ENCODE measurements at places on chromosomes 16 and 17.

DNA sequence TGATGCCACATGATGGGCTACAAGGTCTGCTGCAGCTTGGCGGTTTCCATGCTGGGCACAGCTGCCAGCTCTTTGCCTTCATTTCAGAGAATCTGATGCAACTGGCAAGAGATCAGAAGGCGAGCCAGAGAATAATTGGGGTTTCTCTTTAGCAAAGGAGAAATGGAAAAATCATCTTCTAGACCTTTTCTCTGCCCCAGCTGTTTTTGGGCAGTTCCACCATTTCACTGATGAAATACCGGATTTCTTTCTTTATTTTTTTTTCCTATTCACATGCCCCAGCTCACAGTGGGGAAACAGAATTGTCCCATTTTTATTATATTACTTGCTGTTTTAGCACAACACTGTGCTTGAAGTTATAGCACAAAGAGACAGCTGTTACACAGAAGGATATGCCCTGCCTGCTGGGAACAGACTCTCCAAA, 439.3 kb upstream of the GOT2 start:
- no peak for DNase-seq
- H3K4me1 ChIP-seq = no peaks in the 10 kb centered on the region
- no peak overlapping the region for H3K27ac ChIP-seq
- H3K27me3 ChIP-seq = no peaks in the 10 kb centered on the region

- no peaks in the 10 kb centered on the region for H3K4me1 ChIP-seq
- DNase-seq = no peak
- no peaks in the 10 kb centered on the region for H3K36me3 ChIP-seq
- H3K27me3 ChIP-seq = no peaks in the 10 kb centered on the region
Observed at GRCh38 chr17:6546069-6546718, 10.2 kb downstream of the PITPNM3 start.

- no peaks in the 10 kb centered on the region for H3K27me3 ChIP-seq
- H3K36me3 ChIP-seq = no peaks in the 10 kb centered on the region
- peak overlapping the region; percentile 1 for H3K4me3 ChIP-seq
Observed at GRCh38 chr17:81735264-81736102, 23.4 kb downstream of the SLC25A10 start.

GRCh38 chr17:13476720-13477119, 125.0 kb downstream of the HS3ST3A1 start:
- H3K4me1 ChIP-seq = no peaks in the 10 kb centered on the region
- no peaks in the 10 kb centered on the region for H3K27me3 ChIP-seq
- no peaks in the 10 kb centered on the region for H3K36me3 ChIP-seq
- H3K27ac ChIP-seq = no peak overlapping the region
- DNase-seq = no peak

GRCh38 chr17:13484020-13484419, 117.7 kb downstream of the HS3ST3A1 start:
- no peak overlapping the region for H3K27ac ChIP-seq
- no peak overlapping the region for H3K4me3 ChIP-seq
- H3K36me3 ChIP-seq = no peaks in the 10 kb centered on the region

DNA sequence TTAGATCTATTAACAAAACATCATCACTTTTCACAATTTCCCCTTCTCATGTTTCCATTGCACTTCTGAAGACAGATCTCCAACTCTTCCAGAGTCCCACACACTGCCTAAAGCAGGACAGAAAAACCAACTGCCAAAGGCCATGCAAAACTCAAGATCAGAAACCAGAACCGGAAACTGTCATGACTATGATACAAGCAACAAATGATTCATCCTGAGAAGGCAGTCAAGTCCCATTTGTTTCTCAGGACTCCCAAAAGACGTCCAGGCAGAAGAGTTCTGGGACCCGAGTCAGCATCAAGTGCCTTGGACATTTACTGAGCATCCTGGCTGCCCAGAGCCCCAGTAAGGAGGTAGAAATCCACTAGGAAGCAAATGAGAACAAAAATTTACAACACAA, 38.8 kb downstream of the ERN1 start:
- no peak overlapping the region for H3K27ac ChIP-seq
- no peaks in the 10 kb centered on the region for H3K36me3 ChIP-seq
- no peaks in the 10 kb centered on the region for H3K4me1 ChIP-seq
- no peak overlapping the region for H3K4me3 ChIP-seq
- H3K27me3 ChIP-seq = no peaks in the 10 kb centered on the region

DNA sequence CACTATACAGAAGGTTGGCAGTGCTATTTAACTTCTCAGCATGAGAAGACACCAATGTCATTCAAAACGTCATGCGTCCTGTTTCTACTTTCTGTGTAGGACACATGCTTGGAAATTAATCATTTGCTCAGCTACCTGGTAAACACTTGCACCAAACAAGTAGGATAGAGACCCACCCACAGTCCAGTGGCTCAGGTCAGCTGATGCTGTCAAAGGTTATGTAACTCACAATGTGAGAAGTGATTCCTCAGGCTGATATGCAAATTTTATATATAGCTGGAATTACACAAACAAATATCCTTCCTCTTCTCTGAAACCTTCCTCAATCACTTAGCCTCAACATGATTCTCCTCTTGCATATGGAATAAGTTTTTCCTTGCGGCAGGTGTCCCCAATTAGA, 59.6 kb downstream of the ZZEF1 start:
- peaks cover 99% of the 10 kb centered on the region for H3K36me3 ChIP-seq
- no peaks in the 10 kb centered on the region for H3K4me1 ChIP-seq
- H3K4me3 ChIP-seq = no peak overlapping the region
- no peak overlapping the region for H3K27ac ChIP-seq

GRCh38 chr17:82754297-82755208, 2.7 kb downstream of the TBCD start:
- no peak overlapping the region for H3K27ac ChIP-seq
- DNase-seq = no peak
- H3K36me3 ChIP-seq = peaks cover 3% of the 10 kb centered on the region
- H3K27me3 ChIP-seq = no peaks in the 10 kb centered on the region
- H3K4me3 ChIP-seq = no peak overlapping the region

DNA sequence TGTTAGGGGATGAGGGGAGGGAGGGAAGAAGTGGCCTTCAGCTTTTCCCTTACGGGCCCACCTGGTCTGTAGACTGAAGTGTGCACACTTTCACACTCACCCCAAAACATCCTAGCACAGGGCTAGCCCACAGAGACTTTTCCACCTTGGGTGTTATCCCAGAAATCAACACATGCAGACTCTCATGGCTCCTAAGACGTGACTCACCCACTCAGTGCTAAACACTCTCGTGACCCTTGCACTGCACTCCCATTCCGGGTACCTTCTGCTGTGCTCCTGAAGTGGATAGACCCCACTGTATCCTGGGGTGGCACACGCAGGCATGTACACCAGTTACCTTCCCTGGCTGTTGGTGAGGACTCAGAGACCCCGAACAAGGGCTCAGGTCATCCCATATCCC, 23.0 kb upstream of the ABCC3 start:
- no peaks in the 10 kb centered on the region for H3K4me1 ChIP-seq
- H3K27ac ChIP-seq = no peak overlapping the region
- no peaks in the 10 kb centered on the region for H3K27me3 ChIP-seq
- DNase-seq = no peak
- H3K36me3 ChIP-seq = no peaks in the 10 kb centered on the region

DNA sequence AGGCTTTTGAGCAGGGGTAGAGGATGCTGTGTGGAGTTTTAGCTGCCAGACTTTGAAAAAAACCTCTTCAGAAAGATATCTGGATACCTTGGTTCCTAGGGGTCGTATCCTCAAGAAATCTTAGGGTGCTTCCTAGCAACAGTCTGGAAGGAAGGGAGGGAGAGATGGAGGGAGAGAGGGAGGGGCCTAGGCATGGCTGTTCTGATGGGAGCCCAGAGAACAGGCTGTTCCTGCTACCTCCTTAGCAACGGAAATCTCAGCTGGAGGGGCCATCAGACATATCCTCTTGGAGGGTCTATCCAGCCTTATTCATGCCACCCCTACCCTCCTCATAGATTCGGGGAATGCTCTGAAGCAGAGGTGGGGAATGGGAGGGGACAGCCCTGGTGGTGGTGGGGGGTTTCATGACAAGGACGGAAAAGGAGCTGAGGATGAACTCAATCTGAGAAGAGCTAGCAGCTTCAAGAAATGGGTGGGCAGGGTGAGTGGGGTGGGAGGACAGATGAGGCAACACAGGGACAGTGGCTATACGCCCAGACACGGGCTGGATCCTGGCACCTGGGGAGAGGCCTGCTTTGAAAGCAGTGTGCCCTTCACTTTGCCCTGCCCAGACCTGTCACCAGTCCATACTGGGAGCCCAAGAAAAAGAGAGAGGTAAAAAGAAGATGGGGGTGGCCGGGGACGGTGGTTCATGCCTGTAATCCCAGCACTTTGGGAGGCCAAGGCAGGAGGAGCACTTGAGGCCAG, 2.9 kb upstream of the THRA start:
- H3K36me3 ChIP-seq = no peaks in the 10 kb centered on the region
- H3K27me3 ChIP-seq = no peaks in the 10 kb centered on the region
- H3K27ac ChIP-seq = peak overlapping the region; percentile 79
- no peak overlapping the region for H3K4me3 ChIP-seq
- DNase-seq = no peak

- DNase-seq = peak; percentile 60
- H3K36me3 ChIP-seq = no peaks in the 10 kb centered on the region
- H3K4me1 ChIP-seq = no peaks in the 10 kb centered on the region
- no peak overlapping the region for H3K4me3 ChIP-seq
- no peaks in the 10 kb centered on the region for H3K27me3 ChIP-seq
- no peak overlapping the region for H3K27ac ChIP-seq
Observed at GRCh38 chr17:72421128-72422092, 300.6 kb downstream of the SOX9 start.

DNA sequence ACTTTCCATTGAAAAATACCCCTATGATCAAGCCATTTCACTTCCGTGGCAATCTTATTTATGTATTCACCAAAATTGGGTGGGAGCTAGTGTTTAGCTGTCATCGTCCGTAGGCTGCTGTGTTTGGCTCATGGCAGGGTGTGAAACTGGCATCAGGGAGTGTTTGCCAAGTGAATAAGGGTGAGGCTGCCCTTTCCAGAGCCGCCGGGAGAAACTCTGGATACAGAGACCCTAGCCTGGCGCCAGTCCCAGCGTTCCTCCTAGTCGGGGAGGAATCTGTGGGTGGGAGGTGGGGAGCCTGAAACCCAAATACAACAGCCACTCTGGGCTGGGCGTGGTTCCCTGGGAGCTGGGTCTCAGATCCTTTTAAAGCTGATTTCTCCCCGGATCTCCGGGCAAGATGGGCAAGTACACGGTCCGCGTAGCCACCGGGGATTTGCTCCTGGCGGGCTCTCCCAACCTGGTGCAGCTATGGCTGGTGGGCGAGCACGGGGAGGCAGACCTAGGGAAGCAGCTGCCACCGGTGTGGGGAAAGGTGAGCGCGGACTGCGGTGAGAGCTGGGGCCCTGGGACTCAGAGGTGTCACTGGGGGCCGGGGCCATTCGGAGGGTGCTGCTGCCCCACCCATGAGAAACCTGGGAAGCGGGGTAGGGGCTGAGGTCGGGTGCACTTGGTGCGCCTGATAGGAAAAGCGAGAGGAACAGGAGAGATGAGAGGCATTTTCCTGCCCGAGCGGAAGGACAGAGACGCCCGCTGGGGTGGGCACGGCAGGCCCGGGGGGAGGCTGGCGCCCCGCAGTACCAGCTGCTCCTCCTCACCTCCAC, 62.1 kb upstream of the TEKT1 start:
- no peak for DNase-seq
- H3K27me3 ChIP-seq = no peaks in the 10 kb centered on the region
- H3K4me3 ChIP-seq = no peak overlapping the region
- H3K4me1 ChIP-seq = peaks cover 12% of the 10 kb centered on the region
- H3K27ac ChIP-seq = no peak overlapping the region

DNA sequence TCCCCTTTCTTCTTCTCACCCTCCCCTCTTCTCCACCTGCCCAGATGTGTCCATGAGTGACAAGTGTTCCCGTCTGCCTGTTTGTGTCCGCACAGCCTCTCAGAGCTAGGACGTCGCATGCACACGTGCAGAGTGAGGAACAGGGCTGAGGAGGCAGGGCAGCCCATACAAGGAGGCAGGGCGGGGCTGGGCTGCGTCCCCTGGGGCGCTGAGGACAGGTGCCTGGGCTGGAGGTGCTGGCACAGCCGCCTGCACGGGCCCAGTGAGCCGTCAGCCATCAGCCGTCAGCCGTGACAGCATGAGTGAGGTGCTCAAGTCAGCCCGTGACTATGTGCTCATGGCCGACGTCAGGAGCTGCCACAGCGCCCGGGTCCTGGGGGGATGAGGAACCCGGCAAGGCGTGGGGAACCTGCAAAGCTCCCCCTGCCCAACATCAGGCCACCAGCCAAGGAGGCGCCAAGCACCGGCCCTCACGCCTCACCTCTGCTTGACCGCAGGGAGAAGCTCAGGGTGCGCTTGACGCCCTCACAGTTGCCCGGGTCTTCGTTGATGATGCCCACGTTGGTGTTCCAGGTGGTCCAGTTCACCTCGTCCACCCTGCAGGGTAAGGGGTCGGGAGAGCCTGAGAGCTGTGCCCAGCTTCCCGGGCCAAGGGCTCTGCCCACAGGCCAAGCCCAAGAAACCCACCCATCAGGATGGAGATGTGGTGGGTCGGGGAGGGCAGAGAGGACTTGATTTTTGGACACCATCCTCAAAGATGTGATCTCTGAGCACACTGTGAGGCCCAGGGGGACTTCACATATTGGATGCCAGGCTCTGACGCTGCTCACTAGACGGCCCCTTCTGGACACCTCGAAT, 13.7 kb upstream of the TRPV3 start:
- H3K4me3 ChIP-seq = no peak overlapping the region
- no peaks in the 10 kb centered on the region for H3K27me3 ChIP-seq
- H3K36me3 ChIP-seq = peaks cover 19% of the 10 kb centered on the region

GRCh38 chr17:60554377-60554788, 28.3 kb upstream of the APPBP2 start:
- no peaks in the 10 kb centered on the region for H3K36me3 ChIP-seq
- no peaks in the 10 kb centered on the region for H3K4me1 ChIP-seq
- DNase-seq = no peak
- H3K27me3 ChIP-seq = no peaks in the 10 kb centered on the region
- no peak overlapping the region for H3K27ac ChIP-seq
- no peak overlapping the region for H3K4me3 ChIP-seq

DNA sequence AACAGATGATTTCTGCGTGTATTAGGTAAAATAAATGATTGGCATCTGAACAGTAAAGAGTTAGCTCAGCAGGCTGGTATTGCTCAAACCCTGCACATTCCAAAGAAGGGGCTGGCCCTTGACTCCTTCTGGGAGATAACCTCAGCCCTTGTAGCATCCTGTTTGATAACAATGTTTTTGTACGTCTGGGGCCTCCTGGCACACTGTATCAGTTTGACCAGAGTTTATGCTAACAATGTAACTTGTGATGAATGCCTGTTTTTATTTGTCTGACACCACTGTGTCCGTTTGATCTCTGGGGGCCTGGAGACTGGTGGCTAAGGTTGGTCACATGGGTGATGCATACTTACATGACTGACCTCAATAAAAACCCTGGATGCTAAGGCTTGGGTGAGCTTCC, 43.8 kb upstream of the NDRG4 start:
- no peaks in the 10 kb centered on the region for H3K4me1 ChIP-seq
- H3K4me3 ChIP-seq = no peak overlapping the region
- no peaks in the 10 kb centered on the region for H3K36me3 ChIP-seq
- H3K27ac ChIP-seq = peak overlapping the region; percentile 0

- no peak overlapping the region for H3K4me3 ChIP-seq
- no peak for DNase-seq
- H3K27me3 ChIP-seq = no peaks in the 10 kb centered on the region
- H3K4me1 ChIP-seq = no peaks in the 10 kb centered on the region
- no peak overlapping the region for H3K27ac ChIP-seq
Observed at GRCh38 chr17:62687997-62688396, 60.5 kb downstream of the MRC2 start.
